Natural killer cell (primary cell): ENCODE measurements at places on chromosomes 3 and 15.

- no peak for DNase-seq
Measured at GRCh38 chr3:99803297-99803696, 14.4 kb upstream of the CMSS1 start.

DNA sequence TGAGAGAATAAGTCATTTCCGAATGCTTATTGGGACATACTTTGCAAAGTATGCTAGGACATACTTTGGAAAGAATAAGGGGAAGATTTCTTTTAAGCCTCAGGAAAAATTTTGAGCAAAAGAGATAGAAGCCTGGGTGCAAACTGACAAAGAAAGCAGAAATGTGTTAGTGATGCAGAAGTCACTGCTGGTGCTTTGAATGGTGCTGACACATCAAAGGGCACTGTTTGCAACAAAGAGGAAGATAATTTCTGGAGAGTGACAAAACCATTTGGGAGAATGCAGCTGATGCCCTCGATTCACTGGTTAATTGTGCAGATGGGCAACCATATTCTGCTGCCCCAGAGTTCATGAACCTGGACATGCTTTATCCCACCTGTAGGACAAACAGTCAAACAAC lies 11.0 kb upstream of the RAP2B start:
- DNase-seq, result no peak

- no peak for DNase-seq
Measured at GRCh38 chr3:165636684-165637015, 200.6 kb downstream of the BCHE start.

DNA sequence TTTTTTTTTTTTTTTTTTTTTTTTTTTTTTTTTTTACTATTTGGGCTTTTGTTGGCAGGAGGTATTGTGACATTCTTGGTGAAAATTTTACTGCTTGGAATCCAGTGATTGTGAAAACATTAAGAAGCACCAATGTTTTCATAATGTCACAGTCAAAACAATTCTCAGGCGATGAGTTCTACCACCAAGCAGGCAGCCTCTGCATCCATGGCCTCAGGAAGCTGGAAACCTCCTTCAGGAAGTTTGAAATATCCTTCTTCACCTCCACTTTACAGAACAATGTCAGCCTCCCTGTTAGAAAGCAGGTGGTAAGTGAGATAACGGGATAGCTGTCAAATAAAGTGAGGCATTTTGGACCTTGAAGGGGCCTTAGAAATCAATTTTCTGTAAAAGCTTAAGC lies 98.3 kb downstream of the MEX3B start:
- no peak for DNase-seq

- DNase-seq, result no peak
Measured at GRCh38 chr3:138066972-138067371, 48.4 kb downstream of the DZIP1L start.

DNA sequence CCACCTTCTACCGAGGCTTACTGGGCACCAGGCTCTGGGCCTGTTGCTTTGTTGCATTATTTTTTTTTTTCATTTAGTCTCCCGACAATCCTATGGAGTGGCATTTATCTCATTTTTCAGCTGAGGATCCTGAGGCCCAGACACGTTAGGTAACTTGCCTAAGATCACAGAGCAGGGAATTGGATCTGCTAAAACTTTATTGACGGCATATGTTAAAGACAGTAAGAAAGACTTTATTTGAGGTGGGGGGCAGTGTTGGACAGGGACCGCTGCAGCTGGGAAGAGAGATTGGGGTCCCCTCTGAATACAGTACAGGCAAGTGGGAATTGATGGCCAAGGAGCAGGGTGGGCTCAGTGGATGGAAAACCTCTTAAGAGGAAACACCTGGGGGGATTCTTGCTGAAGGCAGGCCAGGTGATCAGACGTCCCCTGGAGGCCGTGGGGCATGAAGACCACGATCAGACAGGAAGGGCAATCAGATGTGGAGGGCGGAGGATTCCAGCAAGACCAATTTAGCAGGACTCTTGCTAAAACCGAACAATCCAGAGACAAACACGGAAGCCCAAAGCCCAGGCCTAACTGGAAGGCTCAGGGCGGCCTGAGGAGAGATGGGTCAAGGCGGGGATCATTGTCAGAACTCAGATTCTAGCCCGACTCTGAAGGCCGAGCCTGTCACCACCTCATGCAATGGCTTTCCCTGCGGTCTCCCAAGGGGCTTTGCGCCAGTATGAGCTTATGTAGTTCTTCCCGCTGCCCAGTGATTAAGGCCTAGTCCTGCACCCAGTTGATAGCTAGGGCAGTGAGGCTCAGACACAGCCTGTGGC lies 53.7 kb downstream of the RGMA start:
- DNase-seq, result no peak

- peak; percentile 43 for DNase-seq
Measured at GRCh38 chr15:89129123-89129815, 41.0 kb downstream of the ABHD2 start.

DNA sequence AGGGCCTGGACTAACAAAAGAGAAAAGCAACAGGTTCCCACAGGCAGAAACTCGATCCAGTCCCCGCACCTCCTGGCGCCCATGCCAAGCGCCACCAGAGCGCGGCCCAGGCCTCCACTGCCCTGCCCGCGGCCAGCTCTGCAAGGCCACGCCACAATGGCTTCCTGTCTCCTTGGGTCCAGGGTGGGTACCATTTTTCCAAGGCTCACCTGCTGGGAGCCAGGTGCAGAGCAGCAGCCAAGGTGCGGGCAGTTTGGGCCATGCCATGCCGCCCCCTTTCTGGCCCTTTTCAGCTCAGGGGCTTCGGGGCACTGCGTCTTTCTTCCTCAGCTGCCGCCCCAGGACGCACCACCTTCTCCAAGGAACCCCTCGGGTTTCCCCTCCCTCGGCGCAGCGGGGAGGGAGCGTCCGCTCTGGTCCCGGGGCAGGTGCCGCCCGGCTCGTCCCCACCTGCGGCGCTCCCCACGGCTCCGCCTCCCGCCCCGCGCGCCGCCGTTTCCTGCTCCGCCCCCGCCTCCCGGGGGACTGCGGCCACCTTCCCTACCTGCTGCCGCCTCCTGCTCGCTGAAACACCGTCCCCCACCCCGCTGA lies at the start of gene ILDR1:
Gene ILDR1 (minus strand): TSS at position 437 of the 591 bp plus-strand sequence. CDS start 170 bp downstream, at position 267.
- no peak for DNase-seq

- DNase-seq, result no peak
Measured at GRCh38 chr15:39582286-39582976, 1.6 kb downstream of the THBS1 start.

GRCh38 chr15:66672867-66673266 lies 29.2 kb upstream of the SMAD6 start:
- no peak for DNase-seq

GRCh38 chr3:196662033-196662432 lies 22.5 kb downstream of the NRROS start:
- no peak for DNase-seq

GRCh38 chr3:196501316-196502044 lies 2.1 kb downstream of the RNF168 start:
- peak; percentile 40 for DNase-seq
